KG1 (cell line): ENCODE measurements at places on chromosomes 3 and 15.

DNA sequence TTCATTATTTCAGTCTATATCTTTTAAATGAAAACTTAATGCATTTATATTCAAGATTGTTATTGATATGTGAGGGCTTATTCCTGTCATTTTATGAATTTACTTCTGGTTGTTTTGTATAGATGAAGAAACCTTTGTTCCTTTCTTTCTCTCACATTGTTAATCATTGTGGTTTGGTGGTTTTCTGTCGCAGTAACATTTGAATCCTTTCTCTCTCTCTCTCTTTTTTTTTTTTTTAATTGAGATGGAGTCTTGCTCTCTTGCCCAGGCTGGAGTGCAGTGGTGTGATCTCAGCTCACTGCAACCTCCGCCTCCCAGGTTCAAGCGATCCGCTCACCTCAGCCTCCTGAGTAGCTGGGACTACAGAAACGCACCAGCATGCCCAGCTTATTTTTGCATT lies 22.1 kb downstream of the AGBL1 start:
- DNase-seq, result no peak

DNA sequence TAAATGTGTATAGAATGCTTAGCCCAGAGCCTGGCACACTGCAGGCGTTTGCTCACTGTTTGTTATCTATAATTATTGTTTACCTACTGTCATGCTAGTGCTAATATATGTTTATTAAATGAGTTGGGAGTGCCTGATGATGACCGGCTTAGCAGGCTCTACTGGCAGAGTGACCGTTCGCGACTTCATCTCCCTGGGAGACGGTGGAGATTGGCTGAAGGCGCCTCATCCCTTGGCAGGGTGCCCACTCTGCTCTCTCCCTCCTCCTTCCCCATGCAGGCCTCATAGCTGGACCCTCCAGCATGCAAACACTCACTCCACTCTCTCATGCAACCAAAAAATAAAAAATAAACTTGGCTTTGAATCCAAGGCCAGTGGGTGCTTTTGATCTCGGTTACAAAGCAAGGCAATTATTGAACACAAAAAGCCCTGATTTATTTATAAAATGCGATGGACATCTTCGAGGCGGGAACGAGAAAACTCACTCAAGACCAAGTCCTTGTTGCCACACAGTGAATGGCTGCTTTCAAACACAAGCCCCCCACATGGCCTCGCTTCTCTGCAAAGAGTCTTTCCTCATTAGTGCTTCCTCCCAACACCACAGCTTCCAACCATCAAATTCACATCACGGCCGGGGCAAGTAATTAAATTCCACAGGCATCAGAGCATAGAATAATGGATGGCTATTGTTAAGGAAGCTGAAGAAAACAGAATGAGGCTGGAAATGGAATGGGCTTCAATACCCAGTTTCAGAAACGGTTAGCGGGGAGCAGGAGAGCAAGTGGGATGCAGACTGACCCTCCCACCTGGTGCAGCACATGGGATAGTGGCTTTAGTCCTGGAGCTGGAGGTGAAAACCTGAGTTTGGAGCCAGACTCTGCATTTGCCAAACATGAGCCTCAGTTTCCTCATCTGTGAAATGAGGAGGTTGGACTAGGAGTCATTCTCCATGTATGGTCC lies 135.7 kb upstream of the RAD18 start:
- DNase-seq, result no peak

DNA sequence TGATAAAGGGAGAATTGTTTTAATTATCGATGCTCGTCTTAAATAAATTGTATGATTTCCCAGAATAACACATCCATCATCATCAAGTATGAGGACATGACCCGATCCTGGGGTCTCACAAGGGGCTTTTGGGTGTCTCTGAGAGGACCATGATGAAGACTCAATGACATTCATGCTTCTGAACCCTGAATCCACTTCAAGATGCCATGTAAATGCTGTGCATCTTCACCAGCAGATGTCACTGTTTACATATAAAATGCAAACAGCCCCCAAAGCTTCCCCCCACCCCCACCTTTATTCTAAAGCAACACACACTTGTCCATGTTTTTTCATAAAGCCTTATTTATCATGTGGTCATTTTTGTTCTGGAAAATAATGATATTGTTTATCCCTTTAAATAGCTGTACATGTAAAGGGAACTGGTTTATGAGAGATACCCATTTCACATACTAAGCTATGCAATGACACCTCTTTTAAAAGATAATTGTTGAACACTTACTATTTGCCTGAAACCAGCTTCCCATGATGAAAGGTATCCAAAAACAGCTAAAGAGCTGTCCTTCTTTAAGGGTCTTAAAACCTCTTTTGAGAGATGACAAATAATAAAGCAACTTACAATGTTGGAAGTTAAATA lies 69.7 kb upstream of the UBE3A start:
- no peak for DNase-seq

GRCh38 chr3:60571511-60571910 lies 679.7 kb downstream of the FHIT start:
- DNase-seq, result no peak

GRCh38 chr15:43255376-43255775 lies 11.4 kb downstream of the TGM5 start:
- DNase-seq, result no peak

DNA sequence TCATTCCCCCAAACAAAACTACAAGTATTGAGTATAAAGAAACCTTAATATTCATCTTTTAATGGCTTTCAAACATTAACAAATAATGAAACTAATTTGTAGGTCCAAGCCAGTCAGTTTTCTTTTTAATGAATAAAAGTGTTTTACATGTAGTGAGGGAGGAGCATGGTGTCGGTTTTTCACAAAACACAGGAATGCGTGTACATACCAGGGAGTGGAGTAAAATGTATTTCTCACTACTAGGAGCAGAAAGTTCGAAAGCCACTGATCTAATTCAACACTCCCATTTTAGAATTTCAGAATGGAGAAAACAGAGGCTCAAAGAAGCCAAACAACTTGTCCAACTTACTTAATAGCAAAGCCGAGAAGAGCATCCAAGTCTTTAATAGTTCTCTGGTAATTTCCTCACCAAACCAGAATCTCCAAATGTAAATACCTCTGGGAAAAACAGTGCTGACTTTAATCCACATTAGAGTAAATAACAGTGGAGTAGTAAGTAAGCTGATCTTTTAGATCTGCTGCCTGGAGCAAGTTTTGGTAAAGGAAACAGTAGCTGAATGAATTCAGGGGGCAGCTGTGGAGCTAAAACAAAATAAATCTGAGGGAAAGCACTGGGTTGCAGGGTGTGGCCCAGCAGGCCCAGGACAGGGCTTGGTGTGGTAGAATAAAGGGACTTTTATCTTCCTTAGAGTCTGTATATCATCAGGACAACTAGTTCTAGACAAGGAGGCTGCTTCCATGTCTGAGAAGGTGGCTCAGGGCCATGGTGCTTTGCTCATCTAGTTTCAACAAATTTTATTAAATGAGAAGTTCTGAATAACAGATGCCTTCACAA lies 7.9 kb downstream of the ANP32A start:
- DNase-seq, result no peak

- DNase-seq, result no peak
Observed at GRCh38 chr15:68154923-68155559, 50.1 kb downstream of the CALML4 start.

- DNase-seq, result no peak
Observed at GRCh38 chr3:186814100-186814499, 7.8 kb upstream of the RFC4 start.

- no peak for DNase-seq
Observed at GRCh38 chr15:43213466-43213865, 7.4 kb downstream of the EPB42 start.

- DNase-seq, result no peak
Observed at GRCh38 chr15:40100947-40101905, 7.5 kb downstream of the BMF start.

- DNase-seq, result no peak
Observed at GRCh38 chr3:46595819-46596314, 16.5 kb upstream of the FAM240A start.

GRCh38 chr3:143313025-143313892 lies 193.7 kb downstream of the CHST2 start:
- no peak for DNase-seq

GRCh38 chr15:88702983-88703382 lies 64.2 kb downstream of the ISG20 start:
- DNase-seq, result no peak

DNA sequence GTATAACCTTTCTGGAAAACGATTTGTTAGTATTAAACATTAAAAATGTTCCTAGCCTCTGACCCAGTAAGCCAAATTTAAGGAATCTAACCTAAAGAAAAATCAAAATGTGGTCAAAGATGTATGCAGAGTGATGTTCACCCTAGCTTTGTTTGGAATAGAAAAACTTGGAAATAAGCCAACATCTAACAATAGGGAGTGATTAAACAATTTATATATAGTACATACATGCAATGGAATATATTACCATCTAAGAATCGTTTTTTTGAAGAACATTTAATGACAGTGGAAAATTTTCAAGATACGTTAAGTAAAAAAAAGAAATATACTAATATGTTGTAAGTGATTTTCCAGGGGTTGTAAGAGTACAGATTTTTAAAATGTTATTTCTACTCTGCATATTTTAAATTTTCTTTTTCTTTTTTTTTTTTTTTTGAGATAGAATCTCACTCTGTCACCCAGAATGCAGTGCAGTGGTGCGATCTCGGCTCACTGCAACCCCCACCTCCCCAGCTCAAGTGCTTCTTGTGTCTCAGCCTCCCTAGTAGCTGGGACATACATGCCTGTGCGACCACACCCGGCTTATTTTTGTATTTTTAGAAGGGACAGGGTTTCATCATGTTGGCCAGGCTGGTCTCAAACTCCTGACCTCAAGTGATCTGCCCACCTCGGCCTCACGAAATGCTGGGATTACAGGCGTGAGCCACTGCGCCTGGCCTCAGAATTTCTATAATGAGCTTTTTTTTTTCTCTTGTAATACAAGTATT lies 54.9 kb downstream of the ANP32A start:
- no peak for DNase-seq

- DNase-seq, result no peak
Observed at GRCh38 chr3:194313560-194314387, 37.4 kb downstream of the CPN2 start.

DNA sequence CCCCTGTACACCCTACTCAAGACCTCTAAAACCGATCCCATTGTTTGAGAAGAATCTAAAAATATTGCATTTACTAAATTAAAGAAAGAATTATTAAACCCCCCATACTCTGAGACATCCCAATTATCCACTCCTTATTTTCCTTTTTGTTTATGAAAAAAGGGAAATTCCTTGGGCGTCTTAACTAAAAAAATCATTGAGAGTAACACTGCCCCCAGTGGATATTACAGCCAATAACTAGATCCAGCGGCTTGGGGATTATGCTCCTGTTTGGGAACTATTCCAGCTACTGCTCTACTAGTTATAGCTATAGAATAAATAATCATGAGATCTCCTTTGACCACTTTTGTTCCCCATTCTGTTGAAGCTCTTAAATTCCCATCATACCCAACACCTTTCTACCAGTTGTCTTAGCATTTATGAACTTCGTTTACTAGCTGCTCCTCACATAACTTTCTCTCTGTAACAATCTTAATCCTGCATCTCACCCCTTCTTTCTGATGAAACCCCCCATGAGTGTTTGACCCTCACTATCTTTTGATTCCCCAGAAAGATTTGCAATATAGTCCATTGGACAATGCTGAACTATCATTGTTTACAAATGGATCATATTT lies 12.7 kb upstream of the CFAP91 start:
- no peak for DNase-seq

DNA sequence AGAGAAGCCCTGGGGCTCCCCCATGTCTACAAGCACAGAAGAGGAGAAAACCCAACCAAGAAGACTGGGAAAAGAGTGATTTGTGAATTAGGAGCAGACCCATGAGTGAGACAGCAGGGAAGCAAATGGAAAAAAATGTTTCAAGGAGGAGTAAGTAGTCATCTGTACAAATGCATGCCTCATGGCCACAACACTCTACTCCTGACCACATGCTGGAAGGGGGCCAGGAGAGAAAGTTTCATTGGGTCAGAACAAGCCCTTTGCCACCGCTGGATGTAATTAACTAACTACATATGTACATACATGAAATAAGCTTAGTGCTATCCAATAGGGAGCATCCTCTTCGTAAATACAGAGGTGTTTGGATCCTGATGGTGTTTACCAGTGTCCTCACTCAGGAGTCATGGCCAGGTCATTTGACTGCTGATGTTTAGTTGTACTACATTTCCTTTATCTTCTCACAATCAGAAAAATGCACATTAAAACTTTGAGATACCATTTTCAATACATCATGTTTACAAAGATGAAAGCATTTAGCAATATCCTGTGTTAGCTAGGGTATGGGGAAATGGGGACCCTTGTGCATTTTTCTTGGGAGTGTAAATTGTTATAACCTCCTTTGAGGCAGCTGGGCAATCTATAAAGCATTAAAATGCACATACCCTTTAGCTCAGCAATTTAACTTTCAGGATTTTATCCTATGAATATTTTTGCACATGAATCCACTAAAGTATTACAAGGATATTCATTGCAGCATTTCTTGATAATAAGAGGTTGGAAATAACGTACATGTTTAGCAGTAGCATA lies 27.1 kb downstream of the CLRN1 start:
- DNase-seq, result no peak

GRCh38 chr3:62843508-62843907 lies 31.7 kb downstream of the CADPS start:
- DNase-seq, result no peak

- DNase-seq, result no peak
Observed at GRCh38 chr3:130948001-130948773, 54.3 kb downstream of the ATP2C1 start.

DNA sequence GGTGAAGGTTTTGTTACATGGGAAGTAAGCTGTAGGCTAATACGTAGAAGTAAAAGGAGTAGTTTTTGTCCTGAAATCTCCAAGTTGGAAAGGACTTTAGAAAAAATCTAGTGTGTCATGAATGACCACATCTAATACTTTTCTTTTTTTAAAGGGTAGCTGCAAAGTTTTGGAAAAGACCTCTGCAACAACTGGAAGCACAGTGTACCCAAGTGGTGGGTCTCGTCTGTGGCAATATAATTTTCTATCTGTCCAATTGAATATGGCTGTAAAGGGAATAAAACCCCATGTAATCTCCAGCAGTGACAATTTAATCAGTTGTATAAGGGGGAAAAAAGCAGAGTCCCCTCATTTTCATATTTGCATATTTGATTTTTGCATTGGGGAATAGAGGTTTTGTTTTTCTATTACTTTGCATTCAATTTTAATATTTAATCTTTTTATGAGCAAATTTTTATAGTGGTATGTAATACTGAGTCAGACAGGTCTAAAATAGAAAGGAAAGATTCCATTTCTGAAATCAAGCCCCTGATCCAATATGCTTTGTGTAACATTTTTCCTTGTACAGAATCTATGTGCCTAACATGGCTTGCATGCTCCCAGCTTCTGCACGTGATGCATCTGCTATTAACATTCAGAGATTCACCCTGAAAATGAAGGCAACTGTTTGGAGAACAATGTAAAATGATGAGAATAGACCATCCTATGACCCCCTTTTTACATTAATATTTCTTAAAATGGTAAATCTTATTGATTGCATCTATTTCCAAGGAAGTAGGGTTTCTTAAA lies 531.4 kb downstream of the ZIC1 start:
- no peak for DNase-seq

GRCh38 chr3:182384221-182384620 lies 409.1 kb upstream of the ATP11B start:
- DNase-seq, result no peak

GRCh38 chr15:27936164-27936563 lies 163.0 kb downstream of the OCA2 start:
- DNase-seq, result no peak
